ENCODE measurements at places on chromosomes 7 and 10.

GRCh38 chr10:69901628-69902505 lies 100.2 kb downstream of the COL13A1 start:
- peak; percentile 43 for DNase-seq

GRCh38 chr7:30927559-30927958 lies 15.9 kb downstream of the AQP1 start:
- DNase-seq: no peak

GRCh38 chr10:116741391-116742351 lies 695 bp downstream of the HSPA12A start:
- DNase-seq: no peak

GRCh38 chr7:73864981-73865711 lies 4.2 kb downstream of the TMEM270 start:
- no peak for DNase-seq

DNA sequence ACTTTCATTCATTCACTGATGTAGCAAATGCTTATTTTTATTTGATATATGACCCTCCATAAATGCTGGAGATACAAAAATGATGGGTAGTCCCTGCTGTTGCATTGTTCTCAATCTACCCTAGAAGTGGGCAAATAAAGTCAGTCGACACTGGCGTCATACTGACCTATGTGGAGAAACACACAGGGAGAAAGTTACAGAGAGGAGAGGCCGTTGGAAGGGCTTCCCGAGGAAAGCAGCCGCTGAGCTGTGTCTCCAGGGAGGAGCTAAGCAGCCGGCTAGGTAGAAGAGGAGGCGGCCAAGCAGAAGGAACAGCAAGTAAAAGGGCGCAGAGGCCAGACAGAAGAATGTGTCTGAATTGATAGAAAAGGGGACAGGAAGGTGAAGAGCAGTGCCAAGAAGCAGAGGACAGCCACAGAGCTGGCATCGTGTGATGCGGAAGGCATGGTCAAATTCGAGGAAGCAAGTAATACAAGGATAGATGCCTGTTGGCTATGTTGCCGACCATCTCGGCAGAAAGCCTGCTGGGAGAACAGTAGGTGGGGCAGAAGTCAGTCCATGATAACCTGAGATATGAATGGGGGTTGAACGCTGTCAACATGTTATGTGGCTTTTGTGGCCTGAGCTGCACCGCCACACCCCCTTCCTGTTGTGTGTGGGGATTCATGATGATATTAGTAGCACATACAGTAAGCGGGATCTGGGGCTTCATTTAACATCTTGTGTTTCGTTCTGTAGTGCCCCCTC lies 25.9 kb downstream of the ST8SIA6 start:
- no peak for DNase-seq

- DNase-seq: no peak
These were observed 41.4 kb downstream of the HTR7 start for GRCh38 chr10:90816466-90816865.

GRCh38 chr10:81575036-81575435 lies 300.0 kb upstream of the NRG3 start:
- no peak for DNase-seq

GRCh38 chr7:100933734-100934133 lies 15.6 kb upstream of the MUC3A start:
- no peak for DNase-seq

DNA sequence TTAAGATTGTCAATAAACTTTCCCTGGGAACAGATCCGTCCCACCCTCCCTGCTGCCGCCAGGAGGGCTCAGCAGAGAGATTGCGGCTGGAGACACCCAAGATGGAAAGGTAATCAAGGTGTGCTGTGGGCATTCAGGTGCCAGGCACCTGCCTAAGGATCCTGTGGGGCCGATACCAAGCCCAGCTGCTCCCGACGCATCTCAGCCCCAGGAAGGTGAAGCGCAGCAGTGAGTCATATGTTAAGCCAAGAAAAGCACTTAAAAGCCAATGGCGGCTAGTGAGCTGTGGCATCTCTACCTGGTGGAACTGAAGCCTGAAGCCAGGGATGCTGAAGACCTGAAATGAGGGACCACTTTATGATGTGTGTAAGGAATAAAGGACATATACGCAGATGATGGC lies 6.1 kb downstream of the WDR86 start:
- no peak for DNase-seq

- DNase-seq: no peak
These were observed 429.8 kb downstream of the KCNMA1 start for GRCh38 chr10:77207828-77208185.

GRCh38 chr7:32033006-32033405 lies 37.2 kb downstream of the PDE1C start:
- DNase-seq: no peak

DNA sequence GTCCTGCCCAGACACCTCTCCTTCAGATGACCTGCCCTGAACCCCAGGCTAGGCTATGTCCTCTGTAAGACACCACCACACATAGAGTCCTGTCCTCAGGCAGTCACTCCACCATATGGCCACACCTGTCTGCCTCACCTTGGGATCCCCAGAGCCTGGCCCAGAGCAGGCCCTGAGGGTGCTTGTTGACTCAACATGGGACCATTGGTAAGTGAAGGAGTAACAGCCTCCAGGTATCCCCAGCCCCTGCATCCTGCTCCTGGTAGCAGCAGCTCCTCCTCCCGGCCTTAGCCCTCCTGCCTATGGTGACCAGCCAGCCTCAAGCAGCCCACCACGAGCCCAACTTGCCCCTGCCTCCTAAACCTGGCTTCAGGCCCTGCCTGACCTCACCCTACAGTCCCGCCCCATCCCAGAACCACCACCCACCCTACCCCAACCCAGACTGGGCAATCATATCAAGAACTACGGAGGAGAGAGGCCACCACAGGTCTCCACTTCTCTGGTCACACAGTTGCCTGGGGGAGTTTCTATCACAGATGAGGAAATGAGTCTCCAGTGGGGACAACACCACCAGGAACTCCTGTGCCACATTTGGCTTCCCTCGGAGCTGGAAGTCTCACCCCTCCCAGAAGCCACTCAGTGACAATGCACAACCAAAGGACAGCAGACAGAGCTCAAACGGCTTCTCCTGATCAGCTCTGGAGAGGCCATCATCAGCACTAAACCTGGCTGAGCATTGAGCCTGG lies 136.6 kb downstream of the GRID1 start:
- DNase-seq: no peak
